Right lobe of liver (tissue), 6 donors: ENCODE measurements at places on chromosomes 6 and 20. TPM values are rescaled to one million over a fixed set of nuclear protein-coding genes. Genes with fewer than 3 reads are reported as not detected.

DNA sequence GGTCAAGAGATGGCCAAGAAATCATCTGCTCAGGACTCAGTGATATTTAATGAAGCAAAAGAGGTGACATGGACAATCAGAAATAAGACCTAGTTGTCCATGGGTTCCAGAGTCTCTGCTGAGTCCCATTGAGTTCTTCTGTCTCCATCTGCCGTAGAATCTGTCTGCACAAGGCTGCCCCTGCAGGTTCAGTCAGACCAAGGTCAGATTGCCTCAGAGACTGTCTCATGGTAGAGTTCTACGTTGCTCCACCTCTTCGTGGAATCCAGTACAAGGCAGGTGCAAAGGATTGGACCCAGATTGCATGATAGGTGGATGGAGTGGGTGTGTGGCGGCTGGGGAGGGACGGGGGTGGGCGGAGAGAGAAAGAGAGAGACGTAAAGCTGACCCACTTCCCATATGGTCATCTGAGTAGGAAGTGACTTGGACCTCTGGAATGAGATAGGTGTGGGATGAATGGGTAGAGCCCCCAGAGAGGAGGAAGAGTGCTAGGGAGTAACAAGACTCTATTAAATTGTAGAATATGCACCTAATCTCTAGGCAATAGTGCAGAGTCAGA, 75.3 kb downstream of the SOBP start:
- DNase-seq: no peak

DNA sequence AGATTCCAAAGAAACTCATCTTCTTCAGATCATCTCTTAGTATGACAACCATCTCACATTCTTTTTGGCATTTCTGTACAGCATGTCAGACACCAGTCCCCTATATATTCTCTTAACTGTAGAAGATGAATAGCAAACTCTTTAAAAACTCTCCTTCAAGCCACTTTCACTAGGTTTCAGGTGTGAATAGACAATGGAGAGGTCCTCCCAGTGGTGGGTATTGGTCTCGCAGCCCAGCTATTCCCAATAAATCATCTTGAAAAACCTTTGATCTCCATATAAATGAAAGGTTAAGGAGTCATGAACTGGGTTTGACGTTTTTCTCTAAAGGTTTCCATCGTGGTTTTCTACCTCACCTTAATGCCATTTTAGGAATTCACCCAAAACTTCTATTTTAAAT, 180.0 kb downstream of the GJA1 start:
- no peak for DNase-seq

DNA sequence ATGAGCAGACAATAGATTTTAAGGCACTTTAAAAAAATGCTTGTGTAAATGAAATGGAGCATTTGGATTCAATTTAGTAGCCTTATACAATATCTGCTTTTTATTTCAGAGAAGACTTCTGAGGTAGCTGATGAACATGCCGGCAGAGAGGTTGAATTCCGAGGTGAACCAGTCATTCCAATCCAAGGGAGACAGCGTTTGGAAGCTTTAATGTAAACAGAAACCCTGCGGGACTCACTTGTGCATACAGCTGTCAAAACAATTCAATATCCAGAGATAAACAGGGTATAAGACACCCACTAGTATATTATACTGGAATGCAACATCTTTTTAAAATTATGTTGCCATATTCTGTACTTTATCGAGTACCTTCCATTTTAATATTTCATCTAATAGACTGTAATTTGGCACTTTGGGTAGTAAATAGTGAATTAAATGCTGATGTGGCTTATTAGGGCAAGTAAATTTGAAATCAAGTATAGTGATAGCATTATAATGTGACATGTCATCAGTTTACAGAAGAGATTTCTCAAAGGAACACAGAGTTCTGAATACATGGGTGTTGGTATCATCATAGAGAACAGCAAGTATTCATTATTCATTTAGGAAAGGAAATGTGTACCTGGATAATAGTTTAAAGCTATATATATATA, 347.7 kb downstream of the PRKN start:
- no peak for DNase-seq

GRCh38 chr6:107442938-107443607, 16.3 kb downstream of the PDSS2 start:
- DNase-seq: no peak

GRCh38 chr6:126665551-126665950, 325.6 kb downstream of the CENPW start:
- DNase-seq: no peak

GRCh38 chr6:34066772-34067770, 78.8 kb downstream of the GRM4 start:
- DNase-seq: no peak

DNA sequence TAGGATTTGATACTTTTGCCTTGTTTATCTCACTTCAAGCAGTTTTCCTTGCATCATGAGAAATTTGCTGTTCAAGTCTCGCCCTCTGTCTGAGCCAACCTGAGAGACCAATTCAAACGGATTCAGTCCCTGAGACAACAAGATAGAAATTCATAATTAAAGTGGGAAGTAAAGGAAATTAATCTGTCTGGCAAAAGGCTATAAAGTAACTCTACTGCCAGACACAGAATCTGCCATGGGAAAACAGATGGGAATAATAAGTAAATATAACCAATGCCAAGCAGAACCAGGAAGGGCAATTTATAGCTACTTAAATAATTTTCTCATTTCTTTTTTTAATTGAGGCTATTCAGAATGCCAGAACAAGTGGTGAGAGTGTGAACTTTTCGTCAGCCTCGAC, 239.6 kb downstream of the TFAP2C start:
- DNase-seq: no peak

DNA sequence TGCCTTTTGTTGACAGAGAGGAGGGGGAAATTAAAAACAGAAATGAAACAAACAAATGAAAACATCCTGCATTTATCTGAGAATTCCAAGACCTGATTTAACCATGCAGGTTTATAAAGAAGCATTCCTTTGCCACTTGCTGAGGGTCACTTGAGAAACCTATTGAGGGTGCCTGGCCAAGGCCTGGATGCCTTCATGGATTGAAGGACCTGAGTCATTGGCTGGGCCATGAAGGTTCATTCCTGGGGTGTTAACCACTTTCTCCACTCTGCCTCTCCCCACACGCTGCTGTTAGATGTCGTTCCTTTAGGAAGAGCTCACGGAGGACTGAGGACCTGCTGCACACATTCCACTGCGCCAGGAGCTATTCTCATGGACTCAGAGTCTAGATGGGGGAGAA, 49.7 kb downstream of the DAAM2 start:
- no peak for DNase-seq

DNA sequence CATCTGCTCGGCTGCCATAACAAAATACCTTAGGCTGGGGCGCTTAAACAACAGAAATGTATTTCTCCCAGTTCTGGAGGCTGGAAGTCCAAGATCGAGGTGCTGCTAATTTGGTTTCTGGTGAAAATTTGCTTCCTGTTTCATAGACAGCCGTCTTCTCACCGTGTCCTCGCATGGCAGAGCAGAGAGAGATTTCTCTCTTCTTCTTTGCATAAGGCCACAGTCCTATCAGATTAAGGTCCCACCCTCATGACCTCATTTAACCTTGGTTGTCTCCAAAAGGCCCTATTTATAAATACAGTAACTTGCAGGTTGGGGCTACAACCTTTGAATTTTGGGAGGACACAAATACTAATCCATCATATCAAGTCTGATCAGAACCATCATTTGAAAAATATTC, 544.3 kb downstream of the KIF16B start:
- DNase-seq: no peak

DNA sequence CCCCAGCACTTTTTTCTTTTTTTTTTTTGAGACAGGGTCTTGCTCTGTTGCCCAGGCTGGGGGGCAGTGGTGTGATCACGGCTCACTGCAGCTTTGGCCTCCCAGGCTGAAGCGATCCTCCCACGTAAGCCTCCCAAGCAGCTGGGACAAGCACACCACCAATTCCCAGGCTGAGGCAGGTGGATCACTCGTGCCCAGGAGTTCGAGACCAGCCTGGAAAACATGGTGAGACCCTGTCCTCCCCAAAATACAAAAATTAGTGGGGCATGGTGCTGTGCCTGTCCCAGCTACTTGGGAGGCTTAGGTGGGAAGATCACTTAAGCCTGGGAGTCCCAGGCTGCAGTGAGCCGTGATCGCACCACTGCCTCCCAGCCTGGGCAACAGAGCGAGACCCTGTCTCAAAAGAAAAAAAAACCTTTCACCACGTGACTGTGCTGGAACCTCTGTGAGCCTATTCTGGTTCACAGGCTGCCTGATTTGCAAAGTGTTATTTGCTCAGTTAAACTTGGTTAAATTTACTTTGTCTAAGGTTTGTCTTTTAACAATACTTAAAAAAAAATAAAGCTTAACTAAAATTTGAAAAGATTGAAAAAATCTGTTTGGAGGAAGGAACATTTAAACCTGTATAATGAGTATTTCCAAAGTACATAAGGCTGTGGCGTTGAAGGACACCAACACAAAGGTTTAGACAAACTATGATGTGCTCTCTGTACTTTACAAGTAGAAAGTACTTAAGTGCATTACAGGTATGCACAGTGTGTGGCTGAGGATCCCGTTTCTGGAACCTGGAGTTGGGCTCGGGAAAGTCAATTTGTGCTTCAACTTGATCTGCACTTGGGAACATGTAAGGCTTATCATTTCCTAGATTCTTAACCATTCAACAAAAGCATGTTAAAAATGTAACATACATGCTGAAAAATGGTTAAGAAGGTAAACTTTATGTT, 55.0 kb downstream of the PPP1R3G start:
- no peak for DNase-seq

- no peak for DNase-seq
Measured at GRCh38 chr6:36913082-36913481, 27.3 kb downstream of the C6orf89 start.

HEY2 gene
- total RNA-seq: 1.00 TPM

EMILIN3 gene
- total RNA-seq: not detected

NR2E1 gene
- not detected for total RNA-seq

PBOV1 gene
- not detected for total RNA-seq

CD93 gene
- 21.5 TPM for total RNA-seq

TRIM10 gene
- total RNA-seq: 2.4 TPM

ADTRP gene
- total RNA-seq: 1.9 TPM

QRSL1 gene
- 7.3 TPM for total RNA-seq

LY6G6F gene
- not detected for total RNA-seq

TFAP2C gene
- not detected for total RNA-seq

TMEM200A gene
- total RNA-seq: not detected
